ENCODE measurements at places on chromosomes 7 and 10. TPM values are rescaled to one million over a fixed set of nuclear protein-coding genes. Genes with fewer than 3 reads are reported as not detected.

Gene BLVRA
- polyA plus RNA-seq = 52.7 TPM

Gene EFCAB10
- 2.2 TPM for polyA plus RNA-seq

Gene CLDN4
- polyA plus RNA-seq = 56.5 TPM

Gene ITPRID1
- not detected for polyA plus RNA-seq

Gene MBL2
- not detected for polyA plus RNA-seq

Gene SPAM1
- 0.10 TPM for polyA plus RNA-seq

Gene ASB15
- polyA plus RNA-seq = 2.5 TPM

Gene MYOZ1
- 5.0 TPM for polyA plus RNA-seq

Gene MEIG1
- polyA plus RNA-seq = 1.4 TPM

Gene AGAP6
- polyA plus RNA-seq = 37.6 TPM

Gene CAPZA2
- polyA plus RNA-seq = 201 TPM

Gene CALCR
- 1.0 TPM for polyA plus RNA-seq

Gene NDUFA5
- polyA plus RNA-seq = 228 TPM

Gene FAM25C
- polyA plus RNA-seq = not detected

- DNase-seq = no peak
These were observed 411.8 kb downstream of the ETV1 start for GRCh38 chr7:13577566-13578145.

DNA sequence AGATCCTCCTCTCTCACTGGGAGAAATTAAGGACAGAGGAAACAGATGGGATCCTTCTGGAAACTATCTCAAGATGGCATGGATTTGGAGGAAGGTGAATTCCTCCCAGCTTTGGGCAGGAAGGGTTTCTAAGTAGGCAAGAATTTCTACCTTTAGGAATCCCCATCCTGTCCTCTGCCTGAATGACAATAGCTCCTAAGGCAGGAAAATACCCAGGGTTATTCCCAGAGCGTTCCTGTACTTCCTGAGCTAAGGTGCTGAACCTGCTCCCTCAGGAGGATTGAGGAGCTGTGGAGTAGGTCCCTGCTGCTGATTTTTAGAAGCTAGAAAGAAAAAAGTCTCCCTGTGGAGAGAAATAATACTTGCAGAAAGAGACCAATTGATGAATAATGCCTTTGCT lies 568 bp downstream of the MGAM2 start:
- no peak for DNase-seq

DNA sequence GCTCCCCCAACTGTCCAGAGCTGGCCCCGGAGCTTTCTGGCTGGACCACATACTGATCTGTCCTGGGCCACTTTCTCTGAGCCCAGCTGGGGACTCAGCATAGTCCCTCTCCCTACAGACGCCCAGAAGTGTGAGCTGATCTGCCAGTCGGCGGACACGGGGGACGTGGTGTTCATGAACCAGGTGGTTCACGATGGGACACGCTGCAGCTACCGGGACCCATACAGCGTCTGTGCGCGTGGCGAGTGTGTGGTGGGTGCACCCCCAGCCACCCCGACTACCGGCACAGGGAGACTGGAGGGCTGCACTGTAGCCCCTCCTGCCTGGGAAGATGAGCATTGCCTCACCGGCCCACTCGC lies 41.8 kb downstream of the TBATA start:
- DNase-seq = no peak

DNA sequence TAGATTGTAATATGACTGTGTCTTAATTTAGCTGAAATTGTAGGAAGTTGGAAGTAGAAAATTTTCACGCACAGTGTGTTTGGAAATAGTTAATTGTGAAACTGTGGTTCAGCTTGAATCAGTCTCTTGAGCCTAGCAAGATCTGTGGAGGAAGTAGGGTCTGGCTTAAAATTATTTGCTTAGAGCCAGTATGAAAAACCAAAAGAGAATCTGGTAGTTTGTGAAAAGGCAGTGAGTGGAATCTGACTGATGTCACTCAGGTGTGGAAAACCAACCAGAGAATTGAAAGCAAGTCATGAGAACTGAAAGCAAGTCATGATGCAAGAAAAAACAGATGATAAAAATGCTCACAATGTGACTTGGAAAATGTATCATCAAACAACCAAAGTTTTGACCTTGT lies 11.5 kb downstream of the LIPJ start:
- DNase-seq = no peak

GRCh38 chr7:17234030-17234397 lies 64.4 kb upstream of the AHR start:
- DNase-seq = no peak

DNA sequence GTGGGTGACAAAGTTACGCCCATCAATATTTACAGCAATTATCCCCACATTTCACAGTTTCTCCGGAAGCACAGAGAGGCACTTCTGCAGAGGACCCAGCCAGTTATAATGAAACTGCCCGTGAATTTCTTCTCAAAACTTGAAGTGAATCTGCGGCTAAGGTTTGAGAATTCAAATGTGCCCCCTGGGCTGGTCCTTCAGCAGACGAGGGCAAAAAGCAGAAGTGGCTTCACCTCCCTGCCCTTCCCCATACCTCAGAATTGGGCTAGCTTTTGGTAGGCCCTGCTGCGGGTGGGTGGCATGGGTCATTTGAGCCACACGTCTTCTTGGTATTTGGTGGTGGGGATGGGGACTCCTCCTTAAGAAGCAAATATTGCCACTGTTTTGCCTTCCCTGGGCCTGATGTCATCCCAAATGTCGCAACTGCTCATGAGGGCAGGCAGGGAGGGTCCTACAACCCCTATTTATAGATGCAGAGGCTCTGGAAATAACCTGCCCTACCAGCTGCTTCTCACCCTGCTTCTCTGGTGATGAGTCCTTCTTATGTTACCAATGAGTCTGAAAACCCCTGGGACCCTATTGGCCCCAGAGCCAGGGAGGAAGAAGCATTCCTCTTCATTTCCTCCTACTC lies 16.6 kb upstream of the WDFY4 start:
- no peak for DNase-seq

- DNase-seq = no peak
These were observed 12.1 kb upstream of the CEP41 start for GRCh38 chr7:130452951-130453350.

- DNase-seq = peak; percentile 27
These were observed 171.4 kb upstream of the NUPR2 start for GRCh38 chr7:56287429-56288138.

GRCh38 chr7:101941481-101942383 lies 124.3 kb downstream of the CUX1 start:
- no peak for DNase-seq

- no peak for DNase-seq
These were observed 52.2 kb downstream of the SEM1 start for GRCh38 chr7:96657347-96658021.

GRCh38 chr10:132098539-132099388 lies 33.0 kb downstream of the JAKMIP3 start:
- no peak for DNase-seq

- peak; percentile 31 for DNase-seq
These were observed 28.1 kb upstream of the PLXDC2 start for GRCh38 chr10:19788075-19788686.

GRCh38 chr7:39042670-39043069 lies 65.0 kb downstream of the POU6F2 start:
- DNase-seq = no peak

GRCh38 chr7:73707045-73707631 lies 12.3 kb downstream of the STX1A start:
- no peak for DNase-seq

- DNase-seq = peak; percentile 75
These were observed 29.7 kb downstream of the KIAA1217 start for GRCh38 chr10:24238519-24239247.

DNA sequence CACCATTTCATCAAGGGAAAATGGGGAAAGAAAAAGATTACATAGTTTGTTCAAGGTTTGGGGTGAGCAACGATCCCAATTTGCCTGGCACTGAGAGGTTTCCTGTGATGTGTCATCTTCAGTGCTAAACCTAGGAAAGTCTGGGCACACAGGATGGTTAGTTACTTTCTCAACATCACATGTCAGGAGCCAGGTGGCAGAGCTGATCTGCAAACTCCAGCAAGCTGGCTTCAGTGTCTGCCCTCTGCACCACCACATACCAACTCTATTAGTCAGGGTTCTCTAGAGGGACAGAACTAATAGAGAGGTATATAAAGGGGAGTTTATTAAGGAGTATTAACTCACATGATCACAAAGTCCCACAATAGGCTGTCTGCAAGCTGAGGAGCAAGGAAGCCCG lies 11.3 kb downstream of the ADAM12 start:
- no peak for DNase-seq

GRCh38 chr10:72367301-72367960 lies 12.7 kb upstream of the DNAJB12 start:
- DNase-seq = peak; percentile 17

GRCh38 chr10:787933-788651 lies 98.6 kb upstream of the DIP2C start:
- DNase-seq = no peak

- DNase-seq = no peak
These were observed 75.3 kb upstream of the GRB10 start for GRCh38 chr7:50857804-50858489.

DNA sequence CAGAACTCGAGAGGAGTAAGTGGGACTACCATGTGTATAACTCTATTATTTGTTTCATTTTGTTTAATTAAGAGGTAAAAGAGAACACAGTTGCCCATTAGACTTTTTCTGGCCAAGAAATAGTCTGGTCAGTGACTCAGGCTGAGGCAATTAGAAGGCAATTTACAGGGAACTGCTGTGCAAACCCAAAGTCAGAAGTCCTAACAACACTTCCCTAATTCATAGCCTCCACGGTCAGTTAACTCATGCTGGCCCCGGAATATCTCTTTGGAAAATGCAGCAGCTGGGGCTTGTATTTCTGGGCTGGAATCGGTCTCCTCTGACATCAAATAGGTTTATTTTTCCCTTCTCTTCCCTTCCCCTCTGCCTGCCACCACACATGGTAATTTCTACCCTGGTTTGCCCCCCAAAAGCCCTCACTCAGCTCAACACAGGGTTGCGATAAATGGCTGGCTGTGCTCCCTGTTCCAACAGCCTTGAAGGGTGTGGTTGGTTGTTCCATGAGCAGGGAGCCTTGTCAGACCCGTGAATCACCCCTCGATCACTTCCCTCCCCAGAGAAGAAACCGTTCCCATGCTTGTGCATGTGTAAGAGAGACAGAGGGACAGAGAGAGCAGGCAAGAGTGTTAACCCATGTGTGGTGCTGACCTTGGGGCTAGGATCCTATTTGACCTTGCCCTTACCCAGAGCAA lies 5.3 kb downstream of the SH3PXD2A start:
- DNase-seq = no peak

DNA sequence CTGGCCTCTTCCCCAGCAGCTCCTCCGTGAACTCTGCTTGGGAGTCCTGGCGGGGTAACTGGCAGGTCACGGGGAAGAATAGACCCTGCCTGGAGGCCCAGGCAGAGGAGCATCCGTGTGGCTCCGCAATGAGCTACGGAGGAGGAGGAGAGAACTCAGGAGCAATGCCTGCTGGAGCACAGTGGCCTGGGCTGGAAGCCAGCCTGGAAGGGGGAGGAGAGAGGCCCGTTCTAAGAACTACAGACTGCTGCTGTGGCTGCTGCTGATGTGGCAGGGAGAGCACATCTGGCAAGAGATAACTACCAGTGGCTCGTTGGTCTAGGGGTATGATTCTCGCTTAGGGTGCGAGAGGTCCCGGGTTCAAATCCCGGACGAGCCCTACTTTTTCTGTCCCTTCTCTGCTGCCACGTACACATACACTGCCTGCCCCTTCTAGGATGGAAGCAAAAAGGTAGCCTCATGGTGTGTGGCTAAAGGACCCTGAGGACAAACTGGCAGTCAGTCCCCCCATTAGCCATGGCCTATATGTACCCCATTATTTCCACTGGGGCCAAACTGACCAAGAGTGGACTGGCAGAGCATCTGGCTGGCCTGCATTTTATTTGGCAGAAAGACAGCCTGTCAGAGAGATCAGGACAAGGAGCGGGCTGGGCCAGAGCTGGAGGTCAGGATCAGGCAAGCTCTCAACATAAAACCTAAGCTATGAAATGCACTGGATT lies 7.7 kb upstream of the OPN1SW start:
- peak; percentile 52 for DNase-seq

- no peak for DNase-seq
These were observed 16.7 kb upstream of the FGL2 start for GRCh38 chr7:77216181-77216845.

DNA sequence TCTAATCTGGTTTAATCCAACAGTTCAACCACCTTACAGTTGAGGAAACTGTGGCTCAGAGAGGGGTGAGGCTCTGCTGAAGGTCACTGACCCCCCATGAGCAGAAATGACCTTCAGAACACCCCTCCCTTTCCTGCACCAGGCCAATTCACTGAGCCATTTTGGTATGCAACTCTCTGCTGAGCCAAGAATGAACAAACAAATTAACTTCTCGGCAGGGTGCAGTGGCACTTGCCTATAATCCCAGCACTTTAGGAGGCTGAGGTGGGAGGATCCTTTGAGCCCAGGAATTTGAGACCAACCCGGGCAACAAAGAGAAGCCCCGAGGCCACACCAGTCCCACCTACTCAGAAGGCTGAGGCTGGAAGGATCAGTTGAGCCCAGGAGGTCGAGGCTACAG lies 29.8 kb downstream of the PDGFA start:
- no peak for DNase-seq

GRCh38 chr10:25177754-25178135 lies 2.9 kb downstream of the GPR158 start:
- no peak for DNase-seq

Measured in left kidney (tissue), 8 donors.